ENCODE measurements at places on chromosomes 4 and X.

DNA sequence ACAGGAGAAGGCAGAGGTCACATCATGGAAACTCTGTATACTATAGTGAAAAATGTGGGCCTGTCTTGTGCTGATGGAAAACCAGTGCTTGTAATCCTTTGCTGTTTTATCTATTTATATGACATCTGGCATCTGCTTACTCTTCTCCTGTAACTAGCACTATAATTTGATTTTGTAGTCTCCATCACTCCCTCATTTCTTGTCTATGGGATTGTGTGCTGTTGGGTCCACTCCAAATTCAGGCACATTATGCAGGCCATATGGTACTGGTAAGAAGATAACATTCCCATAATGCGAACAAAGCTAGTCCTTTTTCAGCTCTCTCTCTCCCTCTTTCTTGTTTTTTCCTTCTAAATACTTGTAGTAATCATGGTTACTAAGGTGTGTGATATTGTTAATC, 581.2 kb upstream of the IGFBP7 start:
- DNase-seq = no peak

DNA sequence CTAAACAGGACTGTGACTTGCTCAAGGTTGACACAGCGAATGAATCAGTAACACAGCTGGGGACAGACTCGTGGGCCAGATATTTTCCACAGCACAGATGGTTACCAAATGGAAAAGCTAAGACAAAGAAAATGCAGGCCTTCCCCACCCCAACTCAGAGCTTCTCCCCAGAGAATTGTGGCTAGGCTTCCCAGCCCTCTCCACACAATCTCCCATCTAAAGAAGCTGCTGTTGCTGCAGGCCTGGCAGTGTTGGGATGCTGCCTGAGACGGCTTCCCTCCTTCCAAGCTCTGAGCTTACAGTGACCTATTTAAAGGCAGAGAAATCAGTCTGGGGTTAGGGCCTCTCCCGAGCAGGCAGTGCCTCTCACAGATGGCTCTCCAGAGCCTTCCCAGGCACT, 46.5 kb upstream of the PGRMC1 start:
- DNase-seq = no peak

GRCh38 chr4:123325241-123325681, 71.3 kb upstream of the SPRY1 start:
- no peak for DNase-seq

GRCh38 chr4:15504041-15504440, 34.4 kb downstream of the CC2D2A start:
- DNase-seq = no peak

- peak; percentile 31 for DNase-seq
Measured at GRCh38 chrX:134622056-134622812, 36.0 kb downstream of the PLAC1 start.

DNA sequence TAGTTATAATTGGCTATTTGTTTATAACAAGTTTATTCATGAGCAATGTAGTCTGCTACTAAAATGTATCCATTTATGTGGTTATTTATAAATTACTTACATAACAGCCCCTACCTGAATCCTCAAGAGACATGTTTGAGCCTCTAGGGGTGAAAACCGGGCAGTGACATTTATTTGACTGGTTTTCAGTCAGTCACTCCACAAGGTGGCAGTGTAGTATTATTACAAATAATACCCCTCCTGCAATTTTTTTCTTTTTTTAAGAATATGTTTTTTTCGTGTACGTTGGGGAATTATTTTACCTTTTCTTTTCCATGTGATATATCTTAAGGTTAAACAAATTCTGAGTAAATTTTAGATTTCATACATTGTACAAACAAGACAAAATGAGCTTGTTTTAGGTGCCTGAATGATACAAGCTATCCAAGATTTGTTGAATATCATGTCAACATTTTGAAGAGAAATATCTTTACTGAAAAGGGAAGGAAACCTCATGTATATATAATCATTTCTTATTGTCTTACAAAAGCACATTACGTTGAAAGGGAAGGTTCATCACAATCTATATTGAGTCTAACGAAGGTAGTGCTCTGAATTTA, 598.7 kb upstream of the TECRL start:
- no peak for DNase-seq

- DNase-seq = no peak
Measured at GRCh38 chr4:142095886-142096605, 459.7 kb downstream of the IL15 start.

DNA sequence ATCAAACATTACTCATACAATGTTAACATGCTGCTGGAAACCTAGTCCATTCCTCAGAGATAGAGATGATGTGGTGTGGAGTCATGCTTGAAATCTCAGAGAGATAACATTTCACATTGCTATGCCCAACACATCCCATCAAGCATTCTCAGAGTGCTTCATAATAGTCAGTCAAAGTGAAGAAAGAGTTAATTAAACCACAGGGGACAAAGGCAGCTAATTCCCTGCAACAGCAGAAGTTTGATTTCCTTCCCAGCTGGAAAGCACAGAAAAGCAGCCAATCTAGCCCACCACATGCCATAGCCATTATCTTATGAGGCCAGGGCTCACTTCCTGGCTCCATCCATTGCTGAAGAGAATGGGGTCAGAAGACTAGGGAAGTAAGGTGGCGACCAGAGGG, 8.9 kb downstream of the KDR start:
- DNase-seq = no peak

GRCh38 chrX:115624916-115625315, 63.9 kb downstream of the PLS3 start:
- DNase-seq = no peak

DNA sequence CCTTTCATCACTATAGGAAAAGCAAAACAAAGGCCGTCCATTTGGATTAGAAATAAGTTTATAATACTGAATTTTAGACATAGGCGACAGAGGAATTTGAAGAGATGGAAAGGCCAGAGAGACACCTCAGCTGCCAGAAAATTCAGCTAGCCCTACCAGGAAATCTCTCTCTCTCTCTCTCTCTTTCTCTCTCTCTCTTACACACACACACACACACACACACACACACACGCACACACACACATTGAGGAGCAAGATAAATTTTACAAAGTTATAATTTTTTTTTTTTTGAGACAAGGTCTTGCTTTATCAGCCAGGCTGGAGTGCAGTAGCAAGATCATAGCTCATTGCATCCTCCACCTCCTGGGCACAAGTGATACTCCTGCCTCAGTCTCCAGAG, 1.4 kb downstream of the XK start:
- no peak for DNase-seq

DNA sequence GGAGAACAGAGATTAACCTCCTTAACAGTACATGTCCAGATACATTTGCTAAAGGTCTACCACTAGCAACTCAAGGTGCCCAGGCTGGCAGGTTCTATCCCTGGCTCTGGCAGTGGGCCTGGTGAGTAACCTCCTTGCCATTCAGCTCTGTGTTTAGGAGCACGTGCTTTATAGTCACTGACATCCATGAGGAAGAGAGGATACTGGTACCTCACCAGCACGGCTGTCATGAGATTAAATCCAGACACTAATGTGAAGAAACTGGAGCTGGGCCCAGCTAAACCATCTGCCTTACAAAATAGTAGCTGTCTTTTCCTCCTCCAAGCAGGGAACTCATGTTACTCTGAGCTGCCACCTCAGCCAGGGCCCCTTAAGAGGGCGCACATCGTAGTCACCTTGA, 45.3 kb downstream of the GPRASP3 start:
- no peak for DNase-seq

- DNase-seq = no peak
Measured at GRCh38 chrX:22803353-22803752, 196.4 kb upstream of the DDX53 start.

Data from stimulated activated CD4-positive, alpha-beta T cell treated with anti-CD3 and anti-CD28 coated beads, Interleukin-15, amount 100 ng/mL, for 24 hours (primary cell).